Motor neuron (in vitro differentiated cells): ENCODE measurements at places on chromosomes 4 and X. TPM values are rescaled to one million over a fixed set of nuclear protein-coding genes. Genes with fewer than 3 reads are reported as not detected.

GRCh38 chrX:154918060-154918483 lies 31.9 kb downstream of the F8A1 start:
- peak; percentile 80 for ATAC-seq

- ATAC-seq: no peak
Observed at GRCh38 chrX:154892296-154892695, 6.1 kb downstream of the F8A1 start.

- ATAC-seq: no peak
Observed at GRCh38 chrX:15930585-15930984, 76.0 kb upstream of the AP1S2 start.

DNA sequence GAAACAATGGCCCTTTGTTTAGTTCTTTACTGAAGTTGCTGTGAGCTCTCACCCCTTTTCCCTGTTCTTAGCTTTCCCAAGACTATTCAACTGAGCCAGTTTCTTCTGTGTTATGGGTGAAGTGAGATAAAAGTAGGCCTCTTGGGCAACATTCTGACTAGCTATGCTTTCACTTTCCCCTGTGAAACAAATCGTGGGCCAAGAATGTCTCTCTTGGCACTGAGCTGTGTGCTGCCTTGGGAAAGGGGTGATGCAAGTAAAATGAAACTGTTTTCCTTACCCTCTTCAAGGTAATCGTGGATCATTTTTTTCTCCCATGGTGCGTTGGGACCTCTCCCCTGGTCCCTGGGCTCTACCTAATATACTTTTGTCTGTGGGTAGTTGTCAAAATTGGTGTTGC lies 653.9 kb upstream of the MAGEB2 start:
- no peak for ATAC-seq

DNA sequence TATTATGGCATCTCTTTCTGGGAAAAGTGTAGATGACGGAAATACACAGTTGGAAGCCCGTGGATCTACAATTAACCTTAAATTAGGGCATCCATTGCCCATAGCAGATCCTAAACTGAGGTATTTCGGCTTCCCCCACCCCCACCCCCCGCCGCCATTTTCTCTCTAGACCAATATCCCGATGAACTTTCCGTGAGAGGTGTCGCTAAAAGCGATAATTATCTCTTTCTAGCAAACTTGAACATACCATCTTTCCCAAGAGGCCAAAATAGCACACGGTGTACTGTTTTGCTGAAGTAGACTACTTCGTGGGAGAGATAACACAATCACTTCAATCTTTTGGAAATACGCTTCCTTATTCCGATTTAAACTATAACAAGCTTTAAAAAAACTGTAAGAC lies 554 bp downstream of the KLHL15 start:
- ATAC-seq: no peak

DNA sequence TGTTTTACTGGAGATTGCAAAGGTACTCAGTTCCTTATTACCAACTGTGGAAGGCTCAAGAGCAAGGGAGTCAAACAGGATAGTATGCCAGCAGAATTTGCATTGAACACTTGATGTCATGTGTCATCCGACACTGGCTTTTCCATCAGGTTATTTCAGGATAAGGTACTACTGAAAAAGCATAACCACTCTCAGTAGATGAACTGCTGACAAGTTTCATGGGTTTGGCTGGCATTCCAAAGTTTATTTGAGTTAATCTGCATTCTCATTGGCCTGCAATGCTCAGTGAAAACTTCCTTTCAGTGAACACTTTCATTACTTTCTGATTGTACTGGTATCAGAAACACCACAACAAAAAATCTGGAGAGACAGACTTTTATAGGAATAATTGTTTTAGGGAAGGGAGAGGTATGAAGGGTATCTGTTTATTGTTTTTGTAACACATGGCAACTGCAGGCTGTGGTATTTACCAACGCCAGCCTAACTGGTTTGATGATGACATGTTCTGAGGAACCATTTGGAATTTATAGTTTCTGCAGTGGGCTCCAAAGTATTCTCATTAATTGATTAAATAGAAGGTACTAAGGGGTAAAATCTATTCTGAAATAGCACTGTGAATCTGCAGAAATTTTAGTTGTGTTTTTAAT lies 345.7 kb upstream of the NR3C2 start:
- ATAC-seq: no peak

DNA sequence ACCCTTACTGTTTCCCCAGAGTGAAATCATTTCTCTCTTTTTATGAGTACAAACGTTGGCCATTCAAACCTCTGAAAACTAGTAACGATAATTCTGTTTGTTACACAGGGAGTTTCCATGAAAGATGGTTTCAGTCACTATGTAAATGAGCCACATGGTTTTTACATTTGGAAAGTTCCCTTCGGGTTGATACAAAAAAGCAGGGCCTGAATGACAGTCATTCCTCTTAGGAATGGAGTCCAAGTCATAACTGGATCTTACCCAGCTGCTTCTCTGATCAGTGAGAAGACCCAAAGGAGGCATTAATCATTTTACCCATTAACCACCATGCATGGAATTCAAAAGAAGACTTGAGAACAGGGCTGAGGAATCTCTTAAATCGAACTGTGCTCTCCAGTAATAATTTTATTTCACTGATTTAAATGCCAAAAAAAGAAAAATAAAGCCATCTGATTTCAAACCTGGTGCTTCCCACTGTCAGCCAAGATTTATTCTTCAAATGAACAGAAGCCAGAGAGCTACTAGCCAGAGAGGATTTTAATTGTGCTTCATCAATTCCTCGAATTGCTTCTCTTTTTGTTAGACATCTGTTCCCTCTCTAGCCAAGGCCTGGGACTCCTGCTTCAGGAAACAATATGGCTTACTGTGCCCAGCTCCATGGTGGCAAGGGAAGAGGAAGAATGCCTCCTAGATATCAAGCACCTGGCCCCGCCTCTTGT lies 3.2 kb downstream of the SOWAHB start:
- peak; percentile 20 for ATAC-seq

DNA sequence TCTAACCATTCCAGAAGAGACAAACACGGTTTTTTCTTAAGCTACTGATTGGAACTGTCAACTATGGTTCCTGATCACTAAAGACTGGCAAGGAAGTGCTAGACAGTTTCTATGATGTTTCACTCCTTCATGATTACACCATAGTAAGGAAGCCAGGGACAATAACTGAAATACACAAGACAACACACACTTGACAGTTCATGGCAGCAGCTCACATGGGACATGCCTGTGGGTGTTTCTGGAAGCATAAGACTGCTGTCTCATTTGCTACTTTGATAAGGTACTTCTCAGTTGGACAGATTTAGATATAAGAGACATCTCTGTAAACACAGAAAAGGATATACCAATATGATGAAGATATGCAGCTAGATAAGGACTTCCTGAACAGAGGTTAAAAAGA lies 8.3 kb upstream of the IRAK1 start:
- no peak for ATAC-seq

DNA sequence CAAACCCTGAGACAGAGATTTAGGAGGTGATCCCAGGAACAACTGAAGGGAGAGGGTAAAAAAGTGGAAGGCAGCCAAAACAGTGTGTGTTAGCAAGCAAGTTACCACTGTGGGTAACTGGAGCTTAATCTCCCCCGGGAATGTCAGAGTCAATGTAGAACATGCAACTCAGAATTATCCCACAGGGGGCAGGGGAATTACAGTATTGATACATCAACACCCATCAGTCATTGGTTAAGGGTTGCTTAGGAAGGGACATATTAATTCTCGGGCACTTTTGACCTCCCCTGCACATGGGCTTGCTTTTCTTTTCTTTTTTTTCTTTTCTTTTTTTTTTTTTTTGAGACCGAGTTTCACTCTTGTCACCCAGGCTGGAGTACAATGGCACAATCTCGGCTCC lies 29.3 kb downstream of the CXorf58 start:
- ATAC-seq: no peak

DNA sequence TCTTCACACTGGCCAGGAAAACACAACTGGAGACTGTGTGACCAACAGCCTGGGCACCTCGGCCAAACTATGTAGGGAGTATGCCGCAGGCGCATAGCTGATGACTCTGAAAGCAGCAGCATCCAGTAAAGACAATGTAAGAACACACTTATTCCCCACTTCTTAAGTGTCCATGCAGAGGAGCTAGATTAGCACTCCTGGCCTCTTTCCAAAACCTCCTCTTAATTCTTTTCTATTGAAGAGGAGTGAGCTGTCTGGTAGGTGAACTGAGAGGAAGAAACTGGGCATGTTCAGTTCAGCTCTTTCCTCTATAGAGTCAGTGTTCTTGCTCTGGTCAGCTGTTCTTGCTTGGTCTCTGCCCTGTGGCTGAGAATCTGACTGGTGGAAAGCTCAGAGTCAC lies 21.1 kb downstream of the NMU start:
- ATAC-seq: no peak

The SMARCA1 gene
- total RNA-seq: 52.9 and 84.3 TPM in 2 replicates

The CFAP47 gene
- 0.58 and 0.81 TPM in 2 replicates for total RNA-seq

The MAGEA11 gene
- total RNA-seq: 0.13 and 0.14 TPM in 2 replicates
